Stimulated activated CD8-positive, alpha-beta memory T cell treated with anti-CD3 and anti-CD28 coated beads, Interleukin-2, amount 100 ng/mL, for 1 hour (primary cell): ENCODE measurements at places on chromosomes 1 and 21.

DNA sequence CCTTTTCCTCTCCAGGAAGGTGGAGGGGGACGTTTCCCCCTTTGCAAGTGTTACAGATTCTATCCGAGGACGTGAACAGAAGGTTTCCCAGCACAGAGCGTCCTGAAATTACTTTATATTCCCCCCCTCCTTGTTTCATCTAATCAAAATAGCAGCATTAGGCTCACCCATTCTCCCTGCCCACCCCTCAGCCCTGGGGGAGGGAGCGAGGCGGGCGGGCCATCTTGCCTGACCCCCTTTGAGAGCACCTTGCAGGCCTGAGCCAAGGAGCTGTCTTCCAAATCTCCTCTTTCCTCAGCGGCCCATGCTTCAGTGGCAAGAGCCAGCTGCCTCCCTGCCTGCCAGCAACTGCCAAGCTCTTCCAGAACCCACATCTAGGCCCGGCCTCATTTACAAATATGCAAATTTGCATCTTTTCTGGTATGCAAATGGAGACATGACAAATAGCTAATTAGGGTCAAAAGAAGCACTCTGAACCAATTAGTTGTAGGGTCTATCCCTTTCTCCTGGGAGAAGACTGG is 69.1 kb upstream of the POU3F1 start:
- no peak for DNase-seq

DNA sequence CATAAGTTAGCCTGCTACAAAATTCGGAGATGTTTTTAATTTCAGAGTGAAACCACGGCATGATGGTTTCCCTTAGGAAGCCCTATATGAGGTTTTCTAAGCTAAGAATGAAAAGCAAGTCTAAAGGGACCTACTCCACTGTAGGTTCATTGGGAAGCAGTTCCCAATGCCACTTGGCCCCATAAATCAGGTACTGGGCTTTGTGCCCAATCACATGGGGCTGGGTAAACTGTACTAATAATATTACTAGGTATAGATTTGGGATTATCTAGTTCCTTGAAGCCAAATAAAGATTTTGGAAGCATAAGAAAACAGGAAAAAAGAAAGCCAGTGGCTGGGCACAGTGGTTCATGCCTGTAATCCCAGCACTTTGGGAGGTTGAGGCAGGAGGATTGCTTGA is 19.1 kb upstream of the ANGPTL7 start:
- no peak for DNase-seq

GRCh38 chr21:26082549-26082948 is 88.0 kb downstream of the APP start:
- no peak for DNase-seq

GRCh38 chr1:225597926-225598575 is 54.9 kb downstream of the ENAH start:
- DNase-seq = no peak

DNA sequence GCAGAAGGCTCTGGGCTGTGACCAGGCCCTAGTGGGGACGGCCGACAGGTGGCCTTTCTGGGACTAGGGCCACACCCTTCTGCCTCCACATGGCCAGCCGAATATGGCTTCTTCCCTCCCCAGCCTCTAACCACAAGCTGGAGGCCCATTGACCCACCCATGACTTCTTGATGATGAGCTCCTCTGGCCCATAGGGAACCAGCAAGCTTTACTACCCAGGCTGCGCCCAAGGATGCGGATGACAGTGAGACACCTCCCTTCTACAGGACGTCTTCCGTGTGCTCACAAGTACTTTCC is 41.0 kb downstream of the LDLRAD2 start:
- no peak for DNase-seq

DNA sequence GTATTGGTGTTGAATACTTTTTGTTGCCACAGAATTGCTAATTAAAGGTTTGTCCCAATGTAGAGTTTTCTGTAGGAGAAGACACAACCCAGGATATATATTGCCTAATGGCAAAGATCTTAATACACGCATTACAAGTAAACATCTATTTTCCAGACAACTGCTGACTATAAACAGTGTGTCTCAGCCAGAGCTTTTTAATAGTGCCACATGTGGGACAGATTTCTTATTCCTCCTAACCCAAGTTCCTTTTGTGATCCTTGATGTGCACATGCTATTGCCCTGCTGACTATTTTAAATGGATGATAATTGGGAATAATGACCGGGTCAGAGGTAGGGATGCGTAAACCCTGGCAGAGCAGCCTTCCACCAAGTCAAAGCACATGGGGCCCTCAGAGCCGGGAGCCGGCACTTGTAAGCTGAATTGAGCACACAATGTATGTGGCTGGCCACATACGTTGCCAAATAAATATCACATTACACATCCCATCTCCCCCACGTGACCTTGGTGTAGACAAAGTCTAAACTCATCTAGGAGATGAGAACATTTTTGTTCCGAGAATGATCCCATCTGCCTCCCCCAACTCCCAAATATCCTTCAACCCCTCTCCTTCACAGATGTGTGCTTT is 209.8 kb upstream of the NFIA start:
- DNase-seq = no peak

DNA sequence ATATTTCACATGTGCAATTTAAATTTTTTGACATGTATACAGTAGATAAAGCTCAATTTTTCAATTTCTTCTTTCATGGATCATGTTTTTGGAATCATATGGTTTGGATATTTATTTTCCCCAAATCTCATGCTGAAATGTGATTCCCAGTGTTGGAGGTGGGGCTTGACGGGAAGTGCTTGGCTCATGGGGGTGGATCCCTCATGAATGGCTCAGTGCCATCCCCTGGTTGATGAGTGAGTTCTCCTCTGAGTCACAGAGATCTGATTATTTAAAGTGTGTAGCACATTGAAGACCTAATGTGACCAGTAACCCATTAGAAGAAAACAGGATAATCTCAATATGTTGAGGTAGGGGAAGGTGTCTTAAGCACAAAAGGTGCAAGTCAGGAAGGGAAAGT is 9.1 kb upstream of the IFI16 start:
- no peak for DNase-seq

GRCh38 chr1:79472067-79472656 is 465.6 kb upstream of the ADGRL4 start:
- DNase-seq = no peak

DNA sequence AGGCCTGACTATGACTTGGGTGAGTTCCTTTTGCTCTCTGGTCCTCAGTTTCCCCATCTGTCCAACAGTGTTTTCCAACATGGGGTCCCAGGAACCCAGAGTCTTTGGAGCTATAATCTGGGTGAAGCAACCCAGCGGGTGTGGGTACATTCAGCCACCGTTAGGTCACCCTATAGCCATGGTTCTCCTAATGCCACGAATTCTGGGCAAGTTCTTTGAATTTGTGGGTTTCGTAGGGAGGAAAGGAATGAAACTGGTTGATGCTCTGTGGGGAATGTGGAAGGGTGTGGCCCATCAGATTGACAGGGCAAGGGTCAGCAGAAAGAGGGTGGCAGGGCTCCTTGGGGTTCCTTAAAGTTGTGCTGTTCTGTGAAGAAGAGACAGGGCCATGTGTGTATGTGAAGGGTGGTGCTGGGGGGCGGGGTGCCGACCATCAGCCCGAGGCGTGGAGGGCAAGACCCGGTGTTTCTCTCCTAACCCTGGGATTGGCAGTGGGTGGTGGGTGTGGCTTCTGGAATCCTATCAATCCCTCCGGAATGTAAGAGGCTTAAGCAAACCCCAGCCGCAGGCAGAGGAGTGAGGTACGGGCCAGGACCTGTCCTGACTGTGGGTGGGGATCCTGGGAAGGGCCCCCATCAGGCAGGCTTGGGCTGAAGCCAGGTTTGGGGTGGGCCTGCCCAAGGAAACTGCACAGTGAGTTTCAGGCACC is 35.5 kb upstream of the ZNF362 start:
- DNase-seq = no peak

DNA sequence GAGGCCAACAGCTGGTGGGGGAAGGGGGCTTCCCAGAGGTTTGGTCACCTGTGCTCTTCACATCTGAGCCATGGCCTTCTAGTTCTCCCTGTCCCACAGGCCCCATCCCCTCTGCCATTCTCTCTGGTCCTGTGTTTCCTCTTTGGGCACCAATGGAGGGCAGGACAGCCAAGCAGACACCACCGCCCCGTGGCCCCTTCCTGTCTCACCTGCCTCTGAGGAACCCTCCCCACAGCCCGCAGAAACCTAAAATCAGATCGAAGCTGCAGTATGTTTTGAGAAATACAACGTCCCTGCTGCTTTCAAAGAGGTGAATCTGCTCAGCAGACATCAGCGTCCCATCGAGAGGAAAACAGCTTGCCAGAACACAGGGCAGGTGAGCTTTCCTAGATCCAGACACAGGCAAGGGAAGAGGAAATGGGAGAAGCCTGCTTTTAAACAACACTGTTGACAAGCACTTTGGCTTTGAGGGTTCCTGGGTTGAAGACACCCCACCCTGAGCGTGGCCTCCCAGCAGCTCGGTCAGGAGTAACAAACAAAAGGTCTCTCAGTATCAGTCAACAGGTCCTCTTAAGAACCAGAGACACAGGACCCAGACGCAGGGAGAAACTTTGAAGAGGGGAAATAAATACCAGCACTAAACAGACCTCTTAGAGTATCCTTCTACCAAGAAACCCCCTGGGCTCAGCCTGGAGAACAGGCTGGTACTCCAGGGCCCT is 2.3 kb downstream of the PANK4 start:
- peak; percentile 25 for DNase-seq

DNA sequence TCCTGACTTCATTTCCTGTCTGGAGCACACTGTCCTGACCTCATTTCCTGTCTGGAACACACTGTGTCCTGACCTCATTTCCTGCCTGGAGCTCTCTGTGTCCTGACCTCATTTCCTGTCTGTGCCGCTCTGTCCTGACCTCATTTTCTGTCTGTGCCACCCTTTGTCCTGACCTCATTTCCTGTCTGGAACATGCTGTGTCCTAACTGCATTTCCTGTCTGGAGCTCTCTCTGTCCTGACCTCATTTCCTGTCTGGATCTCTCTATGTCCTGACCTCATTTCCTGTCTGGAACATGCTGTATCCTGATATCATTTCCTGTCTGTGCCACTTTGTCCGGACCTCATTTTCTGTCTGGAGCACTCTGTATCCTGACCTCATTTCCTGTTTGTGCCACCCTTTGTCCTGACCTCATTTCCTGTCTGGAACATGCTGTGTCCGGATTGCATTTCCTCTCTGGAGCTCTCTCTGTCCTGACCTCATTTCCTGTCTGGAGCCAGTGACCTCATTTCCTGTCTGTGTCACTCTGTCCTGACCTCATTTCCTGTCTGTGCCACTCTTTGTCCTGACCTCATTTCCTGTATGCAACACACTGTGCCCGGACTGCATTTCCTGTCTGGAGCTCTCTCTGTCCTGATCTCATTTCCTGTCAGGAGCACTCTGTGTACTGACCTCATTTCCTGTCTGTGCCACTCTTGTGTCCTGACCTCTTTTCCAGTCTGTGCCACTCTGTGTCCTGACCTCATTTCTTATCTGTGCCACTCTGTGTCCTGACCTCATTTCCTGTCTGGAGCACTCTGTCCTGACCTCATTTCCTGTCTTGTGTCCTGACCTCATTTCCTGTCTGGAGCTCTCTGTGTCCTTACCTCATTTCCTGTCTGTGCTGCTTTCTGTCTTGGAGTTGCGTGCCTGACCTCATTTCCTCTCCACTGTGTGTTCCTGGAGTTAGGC is 27.6 kb downstream of the SKI start:
- peak; percentile 49 for DNase-seq

DNA sequence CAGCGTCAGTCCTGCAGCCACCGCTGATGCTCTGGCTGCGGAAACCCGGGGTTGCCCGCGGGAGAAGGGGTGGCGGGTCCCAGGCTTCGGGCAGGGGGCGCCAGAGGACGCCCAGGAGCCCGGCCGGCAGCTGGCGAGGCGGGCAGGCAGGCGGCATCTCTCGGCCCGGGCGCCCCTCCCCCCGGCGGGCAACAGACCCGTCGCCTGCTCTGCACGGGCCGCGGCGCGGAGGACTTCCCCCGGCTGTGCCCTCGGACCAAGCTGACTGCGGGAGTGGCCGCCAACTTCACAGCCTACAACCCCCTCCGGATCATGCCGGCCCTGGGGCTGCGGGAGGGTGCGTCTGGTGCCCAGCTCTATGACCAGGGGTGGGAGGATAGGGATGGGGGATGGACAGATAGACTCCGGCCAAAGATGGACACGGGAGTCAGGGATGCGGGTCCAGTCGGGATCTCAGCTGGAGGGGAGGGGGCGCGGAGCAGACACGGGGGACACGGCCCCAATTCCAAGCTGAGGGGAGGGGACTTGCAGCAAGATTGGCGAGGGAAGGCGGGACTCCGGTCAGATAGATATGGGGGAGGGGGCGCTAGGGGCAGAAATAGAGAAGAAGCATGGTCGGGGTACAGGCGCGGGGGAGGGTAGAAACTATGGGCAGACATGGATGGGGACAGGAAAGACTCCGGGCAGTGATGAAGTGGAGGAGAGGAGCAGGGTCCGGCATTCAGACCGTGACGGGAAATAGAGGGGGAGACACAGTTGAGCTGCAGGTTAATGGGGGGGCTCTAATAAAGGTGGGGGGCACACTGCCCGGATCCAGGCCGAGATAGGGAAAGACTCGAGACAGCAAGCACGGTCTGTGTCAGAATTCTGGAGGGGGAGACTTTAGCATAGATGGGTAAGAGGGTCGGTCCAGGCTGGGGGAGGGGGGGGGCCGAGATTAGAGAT is 1.1 kb downstream of the ADGRB2 start:
- DNase-seq = peak; percentile 53

DNA sequence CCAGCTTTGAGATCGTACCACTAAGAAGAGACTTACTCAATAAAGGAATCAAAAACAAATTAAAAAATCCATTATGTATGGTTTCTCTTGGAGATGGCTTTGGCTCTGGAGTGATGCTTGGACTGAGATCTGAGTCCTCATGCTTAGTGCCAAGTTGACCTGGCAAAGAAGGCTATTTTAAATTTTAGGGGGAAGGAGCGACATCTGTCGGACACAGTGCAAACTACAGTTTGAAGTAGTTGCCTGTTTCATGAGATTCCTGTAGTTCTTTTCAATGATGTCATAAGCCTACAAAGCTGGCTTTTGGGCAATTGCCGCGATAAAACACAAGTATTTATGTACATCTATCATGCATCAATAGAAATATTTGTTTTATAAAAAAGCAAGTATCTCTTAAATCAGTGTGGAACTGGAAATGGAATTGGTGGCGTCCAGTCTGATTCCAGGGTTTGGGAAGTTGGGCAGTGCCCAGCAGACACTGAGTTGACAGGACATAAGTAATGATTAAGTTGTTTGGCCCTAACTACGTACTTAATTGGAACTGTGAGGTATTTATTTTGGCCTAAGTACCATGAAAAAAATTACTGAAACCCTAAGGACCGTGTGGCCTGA is 50.0 kb downstream of the TBCE start:
- peak; percentile 15 for DNase-seq

DNA sequence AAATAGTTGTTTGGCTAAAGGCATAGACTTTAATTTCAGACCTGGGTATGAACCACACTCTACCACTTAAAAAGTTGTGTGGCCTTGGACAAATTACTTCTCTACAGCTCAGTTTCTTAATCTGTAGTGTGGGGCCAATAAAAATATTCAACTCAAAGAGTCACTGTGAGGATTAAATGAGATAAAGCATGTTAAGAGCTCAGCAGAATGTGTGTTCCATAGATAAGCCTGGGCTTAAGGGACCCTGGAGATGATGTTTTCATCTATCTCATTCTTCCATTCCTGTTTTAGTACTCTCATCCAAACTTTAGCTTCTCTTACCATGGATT is 17.7 kb downstream of the S100A10 start:
- DNase-seq = no peak
